ENCODE measurements at places on chromosomes 13 and 19.

GRCh38 chr19:11982526-11982925, 17.7 kb downstream of the ZNF763 start:
- DNase-seq = no peak

- DNase-seq = peak; percentile 79
Measured at GRCh38 chr19:49866933-49867782, at the start of gene PNKP. Gene PNKP, minus strand, starts transcription at chr19:49867576. Its CDS starts 372 bp downstream, at chr19:49867204.

- DNase-seq = no peak
Measured at GRCh38 chr13:26562512-26562890, 5.0 kb downstream of the WASF3 start.

DNA sequence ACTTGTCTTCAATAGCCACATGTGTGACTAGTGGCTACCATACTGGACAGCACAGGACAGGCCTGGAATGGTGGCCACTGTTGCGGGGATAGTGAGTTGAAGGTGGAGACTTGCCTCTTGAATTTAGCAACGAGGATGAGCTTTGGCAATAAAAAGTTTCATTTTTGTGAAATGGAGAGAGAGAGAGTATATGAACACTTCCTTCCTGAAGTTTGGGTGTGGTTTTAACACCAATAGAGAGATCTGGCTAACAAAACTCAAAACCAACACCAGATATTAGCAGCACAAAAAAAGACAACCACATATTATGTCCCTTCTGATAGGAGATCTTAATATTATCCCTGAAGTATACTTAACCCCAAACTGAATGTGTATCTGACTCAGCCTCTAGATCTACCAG, 6.3 kb upstream of the LRFN3 start:
- DNase-seq = no peak

Measured in D721Med (cell line).